Mammary microvascular endothelial cell (primary cell): ENCODE measurements at places on chromosomes 1 and 21. TPM values are rescaled to one million over a fixed set of nuclear protein-coding genes. Genes with fewer than 3 reads are reported as not detected.

Gene LDLRAP1
- 22.7 and 23.4 TPM in 2 replicates for total RNA-seq

Gene LCE3D
- not detected in 2 replicates for total RNA-seq

Gene NMNAT2
- total RNA-seq: 1.3 and 4.1 TPM in 2 replicates

Gene CGN
- total RNA-seq: 0.13 and 1.5 TPM in 2 replicates

Gene CD247
- not detected in 2 replicates for total RNA-seq

Gene NBPF4
- total RNA-seq: not detected in 2 replicates
